ENCODE measurements at places on chromosomes 1 and 21.

GRCh38 chr1:198015309-198015708 is 98.1 kb downstream of the LHX9 start:
- no peak for DNase-seq

DNA sequence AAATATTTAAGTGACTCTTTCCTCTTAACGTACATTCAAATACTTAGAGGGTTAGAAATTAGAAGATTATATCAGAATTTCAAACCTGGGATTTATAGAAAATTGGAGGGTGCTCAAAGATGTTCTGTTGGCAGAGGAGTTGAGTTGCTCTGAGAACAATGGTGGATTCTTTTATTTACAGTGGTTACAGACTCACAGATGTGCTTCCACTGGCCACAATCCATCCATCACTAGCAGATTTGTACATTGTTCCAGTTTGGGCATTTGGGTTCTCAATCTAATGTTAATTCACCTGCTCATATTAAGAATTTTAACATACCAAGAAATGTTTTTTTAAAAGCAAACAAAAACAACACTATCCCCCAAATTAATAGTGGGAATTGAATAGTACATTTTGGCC is 23.5 kb downstream of the DNAJC6 start:
- DNase-seq: no peak

DNA sequence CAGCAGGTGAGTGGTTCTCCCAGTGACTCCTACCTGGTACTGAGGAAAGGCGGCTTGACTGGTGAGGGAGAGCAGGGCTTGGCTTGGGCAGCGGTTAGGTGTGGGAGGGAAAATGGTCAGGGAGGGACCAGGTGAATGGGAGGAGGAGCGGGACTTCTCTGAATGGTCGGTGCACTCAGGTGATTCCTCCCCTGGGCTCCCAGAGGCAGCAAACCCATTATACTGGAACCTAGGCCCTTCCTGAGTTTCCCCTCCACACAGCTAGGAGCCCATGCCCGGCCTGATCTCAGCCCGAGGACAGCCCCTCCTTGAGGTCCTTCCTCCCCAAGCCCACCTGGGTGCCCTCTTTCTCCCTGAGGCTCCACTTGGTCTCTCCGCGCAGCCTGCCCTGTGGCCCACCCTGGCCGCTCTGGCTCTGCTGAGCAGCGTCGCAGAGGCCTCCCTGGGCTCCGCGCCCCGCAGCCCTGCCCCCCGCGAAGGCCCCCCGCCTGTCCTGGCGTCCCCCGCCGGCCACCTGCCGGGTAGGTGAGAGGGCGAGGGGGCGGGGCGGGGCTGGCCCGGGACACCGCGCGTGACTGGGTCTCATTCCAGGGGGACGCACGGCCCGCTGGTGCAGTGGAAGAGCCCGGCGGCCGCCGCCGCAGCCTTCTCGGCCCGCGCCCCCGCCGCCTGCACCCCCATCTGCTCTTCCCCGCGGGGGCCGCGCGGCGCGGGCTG is 2.3 kb downstream of the ARTN start:
- no peak for DNase-seq

DNA sequence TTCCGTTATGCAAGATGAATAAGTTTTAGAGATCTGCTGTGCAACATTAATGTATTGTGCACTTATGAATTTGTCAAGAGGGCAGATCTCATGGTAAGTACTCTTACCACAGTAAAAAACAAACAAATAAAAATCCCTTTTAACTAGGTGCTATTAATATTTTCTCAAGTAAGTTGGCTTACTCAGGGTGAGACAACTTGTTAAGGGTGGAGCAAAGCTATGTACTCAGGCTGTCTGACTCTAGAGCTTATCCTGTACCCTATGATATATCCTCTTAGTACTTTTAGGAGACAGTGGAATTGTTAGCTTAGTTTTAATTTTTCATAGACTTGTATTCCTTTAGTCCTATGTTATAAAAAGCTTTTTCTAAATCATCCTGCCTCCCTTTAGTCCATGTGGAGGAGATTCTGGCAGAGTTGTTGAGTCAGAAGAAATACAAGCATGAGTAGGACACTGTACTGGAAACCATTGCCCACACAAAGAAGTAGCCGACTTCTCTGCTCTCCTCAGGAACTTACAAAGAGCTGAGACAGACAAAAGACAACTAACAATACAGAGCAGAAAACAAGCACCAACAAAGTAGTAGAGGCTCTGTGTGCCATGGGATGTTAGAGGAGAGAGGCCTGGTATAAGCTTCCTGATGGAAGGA is 49.2 kb downstream of the S1PR1 start:
- no peak for DNase-seq

DNA sequence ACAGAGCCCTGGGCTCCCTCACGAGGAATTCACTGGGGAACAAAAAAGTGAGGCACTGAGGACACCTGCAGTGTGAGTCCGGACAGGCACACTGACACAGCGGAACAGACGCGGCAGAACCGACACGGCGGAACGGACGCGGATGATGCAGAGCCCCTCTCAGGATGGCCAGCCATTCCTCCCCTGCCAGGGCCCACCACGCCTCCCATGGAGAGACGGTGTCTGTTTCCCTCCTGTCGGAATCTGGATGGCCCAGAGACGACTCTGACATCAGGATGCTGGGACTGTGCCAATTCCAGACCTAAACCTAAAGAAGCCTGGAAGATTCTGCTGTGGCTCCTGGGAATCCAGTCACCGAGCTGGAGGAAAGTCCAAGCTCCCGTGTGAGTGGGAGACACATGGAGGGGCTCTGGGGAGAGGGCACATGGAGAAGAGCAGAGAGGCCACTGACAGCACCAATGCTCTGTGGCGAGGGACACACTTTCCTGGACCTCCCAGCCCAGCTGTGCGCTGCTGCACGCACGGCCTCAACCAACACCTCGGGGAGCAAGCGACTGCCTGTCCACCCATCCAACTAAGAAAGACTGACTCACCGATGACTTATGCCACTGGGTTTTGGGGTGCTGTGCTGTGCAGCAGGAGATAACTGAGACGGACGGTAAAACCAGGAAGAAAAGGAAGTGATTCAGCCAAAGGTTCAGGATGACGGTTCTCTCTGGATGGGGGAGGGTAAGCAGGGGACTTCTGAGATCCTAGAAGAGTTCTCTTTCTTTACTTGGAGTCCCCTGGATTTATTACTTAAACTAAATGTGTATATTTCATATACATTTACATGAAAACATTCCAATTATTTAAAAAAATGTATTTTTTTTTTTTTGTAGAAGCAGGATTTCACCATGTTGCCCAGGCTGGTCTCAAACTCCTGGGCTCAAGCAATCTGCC is 23.3 kb downstream of the ZBTB17 start:
- no peak for DNase-seq

Measured in activated T-helper 9 cell treated with anti-CD3 and anti-CD28 coated beads, Interleukin-2, amount 50 U/mL, for 16 hours (primary cell).